ENCODE measurements at places on chromosomes 7 and 10. TPM values are rescaled to one million over a fixed set of nuclear protein-coding genes. Genes with fewer than 3 reads are reported as not detected.

The DNAJC12 gene
- 10.6 TPM for polyA plus RNA-seq

DNA sequence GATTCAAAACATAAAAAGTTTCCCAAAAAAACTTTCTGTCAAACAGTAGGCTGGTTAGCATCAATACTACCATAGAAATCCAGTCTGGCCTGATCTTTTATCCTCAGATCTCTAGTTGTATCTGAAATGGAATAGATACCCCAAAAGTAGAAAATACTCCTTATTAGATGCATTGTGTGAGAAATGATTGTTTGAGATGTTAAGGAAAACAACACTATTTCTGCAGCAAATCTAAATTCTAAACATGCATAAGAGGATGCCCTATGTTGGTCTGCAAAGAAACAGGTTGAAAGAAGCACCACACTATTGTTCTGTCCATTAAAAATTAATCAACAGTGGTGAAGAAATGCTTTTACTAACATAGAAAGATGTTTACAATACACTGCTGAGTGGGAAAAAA lies 121.0 kb downstream of the NPY start:
- H3K4me3 ChIP-seq: no peak overlapping the region
- no peaks in the 10 kb centered on the region for H3K36me3 ChIP-seq
- no peaks in the 10 kb centered on the region for H3K27me3 ChIP-seq
- H3K4me1 ChIP-seq: no peaks in the 10 kb centered on the region
- DNase-seq: no peak

DNA sequence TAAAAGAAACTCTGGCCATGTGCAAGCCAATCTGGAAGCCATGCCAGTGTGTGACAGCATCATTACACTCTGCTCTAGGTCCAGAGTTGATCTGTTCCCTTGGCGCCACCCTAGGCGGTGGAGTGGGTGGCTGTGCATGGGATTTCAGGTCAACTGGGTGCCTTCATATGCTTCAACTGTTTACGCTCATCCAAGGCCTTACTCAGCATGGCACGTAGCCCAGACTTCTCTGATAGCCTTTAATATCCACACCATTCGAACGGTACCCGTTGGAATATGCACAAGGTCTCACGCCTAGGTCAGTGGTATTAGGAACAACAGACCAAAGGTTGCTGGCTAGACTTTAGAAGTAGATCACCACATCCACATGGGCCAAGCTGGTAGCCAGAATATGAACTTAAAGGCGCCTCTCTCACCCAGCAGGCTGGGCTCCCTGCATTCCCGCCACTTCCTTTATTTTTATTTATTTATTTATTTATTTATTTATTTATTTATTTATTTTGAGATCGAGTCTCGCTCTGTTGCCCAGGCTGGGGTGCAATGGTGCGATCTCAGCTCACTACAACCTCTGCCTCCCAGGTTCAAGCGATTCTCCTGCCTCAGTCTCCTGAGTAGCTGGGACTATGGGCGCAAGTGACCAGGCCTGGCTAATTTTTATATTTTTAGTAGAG lies 18.7 kb upstream of the ACHE start:
- H3K4me1 ChIP-seq: no peaks in the 10 kb centered on the region
- peaks cover 2% of the 10 kb centered on the region for H3K27me3 ChIP-seq
- DNase-seq: no peak

GRCh38 chr7:84837405-84837804 lies 349.5 kb downstream of the SEMA3D start:
- DNase-seq: no peak
- no peaks in the 10 kb centered on the region for H3K27me3 ChIP-seq
- no peak overlapping the region for H3K4me3 ChIP-seq
- no peak overlapping the region for H3K27ac ChIP-seq

DNA sequence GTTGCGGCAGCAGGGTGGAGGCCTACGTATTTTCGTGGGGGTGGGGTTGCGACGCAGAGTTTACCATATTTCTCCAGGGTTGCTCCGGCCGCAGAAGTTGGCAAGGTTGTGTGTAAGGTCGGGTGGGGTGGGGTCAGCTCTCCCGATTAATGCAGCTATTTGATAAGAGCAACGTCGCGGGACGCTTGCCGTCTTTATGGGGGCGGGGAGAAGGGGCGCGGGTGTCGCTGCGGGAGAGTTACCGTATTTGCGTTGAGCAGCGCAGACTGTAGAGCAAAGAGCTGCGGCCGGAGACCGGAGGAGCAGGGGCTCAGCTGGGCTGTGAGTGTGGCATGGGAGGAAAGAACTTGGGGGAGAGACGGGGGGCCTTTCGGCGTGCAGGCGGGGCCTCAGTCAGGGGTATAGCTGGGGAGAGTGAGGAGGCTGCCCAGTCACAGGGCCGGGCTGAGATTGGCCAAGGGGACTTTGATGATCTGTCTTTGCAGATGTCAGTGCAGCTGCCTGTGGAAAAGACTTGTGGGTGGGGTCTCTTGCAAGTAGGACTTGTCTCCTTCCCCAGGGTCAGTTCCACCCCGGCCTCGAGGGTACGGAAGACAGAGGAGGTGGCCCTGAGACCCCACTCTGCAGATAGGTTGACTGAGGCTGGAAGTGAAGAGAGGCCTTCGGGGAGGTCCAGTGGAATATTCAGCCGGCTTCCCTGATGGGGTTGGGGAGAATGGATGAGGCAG lies 26.6 kb downstream of the ZNF775 start:
- H3K27ac ChIP-seq: peak overlapping the region; percentile 93
- H3K36me3 ChIP-seq: peaks cover 11% of the 10 kb centered on the region
- H3K4me3 ChIP-seq: peak overlapping the region; percentile 70
- DNase-seq: no peak
- peaks cover 31% of the 10 kb centered on the region for H3K4me1 ChIP-seq

DNA sequence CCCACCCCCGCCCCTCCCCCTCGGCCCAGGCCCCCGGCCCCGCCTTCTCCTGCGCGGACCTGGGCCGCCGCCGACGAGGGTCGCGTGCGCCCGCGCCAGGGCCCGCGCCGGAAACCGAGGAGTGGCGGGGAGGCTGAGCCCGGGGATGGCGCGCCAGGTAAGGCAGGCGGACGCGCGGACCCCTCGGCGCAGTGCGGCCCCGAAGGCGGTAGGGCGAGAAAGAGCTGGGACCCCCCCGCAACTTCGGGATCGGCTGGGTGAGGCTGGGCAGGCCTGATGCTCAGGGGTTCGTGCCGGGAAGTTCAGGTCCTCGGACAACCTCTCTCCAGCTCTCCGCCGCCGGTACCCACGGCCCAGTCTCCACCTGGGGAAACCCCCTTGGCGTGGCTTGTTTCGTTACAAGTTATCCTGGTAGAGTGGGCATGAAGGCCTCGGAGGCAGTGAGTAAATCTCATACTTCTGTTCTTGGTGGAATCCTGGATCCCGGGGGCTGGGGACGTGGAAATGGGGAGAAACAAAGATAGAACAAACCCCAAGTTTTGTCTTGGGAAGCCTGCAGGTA lies 58.4 kb downstream of the ZNF467 start:
- H3K36me3 ChIP-seq: peaks cover 2% of the 10 kb centered on the region
- H3K27ac ChIP-seq: peak overlapping the region; percentile 62
- DNase-seq: no peak
- H3K4me1 ChIP-seq: peaks cover 31% of the 10 kb centered on the region

DNA sequence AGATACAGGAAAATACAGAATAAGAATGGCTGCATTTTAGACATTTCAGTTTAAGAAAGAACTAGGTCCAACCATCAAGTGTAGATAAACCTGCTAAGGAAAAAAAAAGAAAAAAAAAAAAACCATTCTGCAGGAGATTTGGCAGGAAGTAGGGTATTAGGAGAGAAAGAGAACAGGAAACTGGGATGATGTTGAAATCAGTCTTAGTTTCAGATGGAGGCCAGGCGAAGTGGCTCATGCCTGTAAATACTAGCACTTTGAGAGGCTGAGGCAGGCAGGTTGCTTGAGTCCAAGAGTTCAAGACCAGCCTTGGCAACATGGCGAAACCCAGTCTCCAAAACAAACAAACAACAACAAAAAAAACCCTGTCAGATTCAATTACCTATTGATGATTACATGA lies 120.2 kb downstream of the RAB11FIP2 start:
- peaks cover 5% of the 10 kb centered on the region for H3K4me1 ChIP-seq
- H3K27ac ChIP-seq: no peak overlapping the region
- no peaks in the 10 kb centered on the region for H3K27me3 ChIP-seq

DNA sequence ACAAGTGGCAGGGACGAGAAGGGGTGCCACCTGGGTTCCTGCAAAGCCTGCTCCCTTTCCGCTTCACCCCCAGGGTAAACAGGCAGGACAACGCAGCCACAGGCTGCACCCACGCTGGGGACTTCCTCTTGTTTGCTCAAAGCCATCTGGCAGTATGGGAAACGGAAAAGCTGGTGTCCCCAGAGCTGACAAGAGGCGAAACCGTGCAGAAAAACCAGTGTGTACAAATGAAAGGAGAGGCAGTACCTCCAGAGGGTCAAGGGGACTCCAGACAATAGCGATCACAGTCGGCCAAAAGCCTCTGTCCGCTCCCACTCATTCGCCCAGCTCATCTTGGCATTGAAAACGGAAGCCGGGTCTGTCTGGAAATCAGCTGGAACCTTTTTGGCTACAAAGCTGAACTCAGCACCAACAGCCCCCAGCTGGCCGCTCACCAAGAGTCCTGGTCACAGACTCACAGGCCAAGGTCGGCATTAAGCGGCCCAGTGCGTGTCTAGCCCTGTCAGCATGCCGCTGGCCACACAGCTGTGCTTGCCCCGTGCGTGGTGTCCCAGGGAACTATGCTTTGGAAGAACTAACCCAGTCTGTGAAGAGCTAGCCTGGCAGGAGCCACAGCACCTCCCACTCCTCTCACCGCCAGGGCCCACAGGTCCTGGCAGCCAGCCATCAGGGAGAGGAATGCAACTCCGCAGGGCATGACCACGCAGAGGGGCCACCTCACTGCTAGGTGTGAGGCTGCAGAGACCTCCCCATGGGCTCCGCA lies 10.4 kb downstream of the TNS3 start:
- peak; percentile 82 for DNase-seq
- H3K36me3 ChIP-seq: no peaks in the 10 kb centered on the region

The ZNF365 gene
- polyA plus RNA-seq: 0.17 TPM

The ADAM12 gene
- 14.8 TPM for polyA plus RNA-seq

DNA sequence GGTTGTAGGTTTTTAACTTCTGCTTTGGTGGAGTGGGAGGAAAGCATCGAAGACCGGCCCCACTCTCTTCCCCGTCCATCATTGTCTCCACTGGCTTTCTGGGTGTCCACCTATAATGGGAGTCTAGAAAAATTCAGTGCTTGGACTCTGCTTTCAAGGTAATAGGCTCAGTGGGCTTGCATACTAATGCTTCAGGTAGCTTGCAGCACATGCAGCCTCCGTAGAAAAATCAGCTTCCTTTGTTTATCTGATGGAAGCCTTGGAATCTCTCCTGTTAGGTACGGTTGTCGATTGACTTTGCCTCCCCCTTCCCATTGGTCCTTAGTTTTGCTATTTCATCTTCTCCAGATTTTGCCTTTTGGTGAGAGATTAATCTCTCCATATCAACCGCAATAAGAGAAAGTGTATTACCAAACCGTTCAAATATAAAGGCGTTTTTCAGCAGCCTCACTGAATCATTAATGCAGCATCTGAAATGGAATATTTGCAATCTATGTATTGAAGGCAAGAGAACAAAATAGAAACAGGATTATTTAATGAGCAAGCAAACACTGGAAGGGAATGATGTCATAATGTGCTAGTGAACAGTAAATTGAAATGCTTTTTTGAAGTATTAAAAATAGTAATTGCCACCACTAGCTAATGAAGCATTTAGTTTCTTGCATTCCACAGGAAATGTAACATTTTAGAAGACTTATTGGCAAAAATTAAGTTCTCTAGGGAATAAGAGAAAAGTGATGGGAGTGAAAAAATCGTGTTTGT lies 944 bp downstream of the AVL9 start:
- peaks cover 3% of the 10 kb centered on the region for H3K4me1 ChIP-seq
- peak overlapping the region; percentile 97 for H3K27ac ChIP-seq
- H3K4me3 ChIP-seq: peak overlapping the region; percentile 99

The SVOPL gene
- polyA plus RNA-seq: not detected

Data from muscle of leg (tissue), 16 donors.